Left kidney (tissue), 8 donors: ENCODE measurements at places on chromosomes 11 and 22. TPM values are rescaled to one million over a fixed set of nuclear protein-coding genes. Genes with fewer than 3 reads are reported as not detected.

Gene CBX7
- polyA plus RNA-seq: 9.1 TPM

Gene OR5I1
- polyA plus RNA-seq: not detected

Gene OR8G1
- polyA plus RNA-seq: not detected

Gene OR8D4
- polyA plus RNA-seq: not detected

Gene CSTPP1
- polyA plus RNA-seq: 62.6 TPM

Gene PARVG
- polyA plus RNA-seq: 2.0 TPM

Gene OR51B5
- 0.20 TPM for polyA plus RNA-seq

Gene ELFN2
- 1.1 TPM for polyA plus RNA-seq

Gene OR4D5
- polyA plus RNA-seq: not detected

Gene GSTP1
- 672 TPM for polyA plus RNA-seq

Gene CRYBB3
- polyA plus RNA-seq: 0.27 TPM

Gene DDTL
- polyA plus RNA-seq: 11.6 TPM

Gene TEX54
- not detected for polyA plus RNA-seq

Gene MPZL3
- polyA plus RNA-seq: 6.5 TPM

Gene TTC17
- 182 TPM for polyA plus RNA-seq

Gene GAL3ST1
- 23.8 TPM for polyA plus RNA-seq

Gene CST6
- polyA plus RNA-seq: not detected

Gene KCNJ11
- polyA plus RNA-seq: 2.6 TPM

Gene SCYL1
- 59.5 TPM for polyA plus RNA-seq

Gene CCDC134
- polyA plus RNA-seq: 10.1 TPM

Gene RFPL2
- polyA plus RNA-seq: 0.73 TPM

Gene HORMAD2
- polyA plus RNA-seq: not detected
